ENCODE measurements at places on chromosomes 16 and 17.

GRCh38 chr17:41907185-41907556 is 11.6 kb downstream of the ACLY start:
- DNase-seq, result no peak

DNA sequence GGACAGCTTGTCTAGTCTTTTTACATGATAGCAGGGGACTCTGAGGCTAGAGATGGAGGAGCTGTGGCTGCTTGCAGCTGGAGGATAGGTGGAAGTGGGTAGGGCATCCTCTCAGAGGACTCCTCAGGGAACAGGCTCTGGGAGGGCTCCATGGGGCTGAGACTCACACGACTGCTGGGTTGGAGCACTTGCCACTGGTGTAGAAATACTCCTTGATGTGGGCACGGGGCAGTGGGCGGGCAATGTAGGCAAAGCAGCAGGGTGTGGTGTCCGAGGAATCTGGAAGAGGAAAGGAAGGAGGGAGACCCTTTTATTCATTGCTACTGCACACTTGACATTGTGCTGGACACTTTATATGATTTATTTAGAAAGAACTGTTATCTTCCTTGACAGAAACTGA is 1.8 kb downstream of the CCL5 start:
- DNase-seq, result no peak

GRCh38 chr17:63694950-63695773 is 4.8 kb downstream of the LIMD2 start:
- DNase-seq, result no peak

DNA sequence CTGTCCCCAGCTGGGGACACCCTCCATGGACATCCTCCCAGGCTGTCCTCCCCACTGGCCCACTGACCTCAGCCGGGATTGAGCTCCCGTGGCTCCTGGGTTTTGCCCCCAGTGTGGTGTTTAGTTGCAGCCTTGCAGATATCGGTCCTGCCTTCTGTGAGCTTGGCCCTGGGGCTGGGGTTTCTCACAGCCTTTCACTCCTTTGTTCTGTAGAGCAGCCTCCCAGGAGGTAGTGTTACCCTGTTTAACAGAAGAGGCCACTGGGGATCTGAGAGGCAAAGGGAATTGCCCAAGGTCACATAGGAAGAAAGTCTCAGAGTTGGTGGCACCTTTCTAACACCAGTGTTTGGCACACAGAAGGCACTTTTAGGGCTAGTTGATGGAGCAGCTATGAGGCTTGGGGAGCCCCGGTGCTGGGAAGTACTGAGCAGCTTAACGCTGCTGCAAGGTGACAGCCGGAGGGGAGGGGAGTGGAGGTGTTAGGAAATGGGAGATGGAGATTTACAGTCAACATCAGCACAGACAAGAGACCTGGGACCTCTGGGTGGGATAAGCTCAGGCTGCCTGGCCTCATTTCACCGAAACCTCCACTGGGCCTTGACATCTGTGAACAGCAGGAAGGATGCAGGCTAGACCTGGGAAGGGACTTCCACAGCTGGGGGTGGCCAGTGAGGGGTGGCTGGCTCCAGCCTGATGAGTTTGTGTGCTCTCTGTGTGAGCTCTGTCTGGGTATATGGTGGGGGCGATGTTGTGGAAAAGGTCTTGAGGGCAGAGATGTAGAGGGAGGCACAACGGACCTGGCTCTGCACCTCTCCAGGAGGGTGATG is 26.1 kb downstream of the CACNA1G start:
- no peak for DNase-seq

DNA sequence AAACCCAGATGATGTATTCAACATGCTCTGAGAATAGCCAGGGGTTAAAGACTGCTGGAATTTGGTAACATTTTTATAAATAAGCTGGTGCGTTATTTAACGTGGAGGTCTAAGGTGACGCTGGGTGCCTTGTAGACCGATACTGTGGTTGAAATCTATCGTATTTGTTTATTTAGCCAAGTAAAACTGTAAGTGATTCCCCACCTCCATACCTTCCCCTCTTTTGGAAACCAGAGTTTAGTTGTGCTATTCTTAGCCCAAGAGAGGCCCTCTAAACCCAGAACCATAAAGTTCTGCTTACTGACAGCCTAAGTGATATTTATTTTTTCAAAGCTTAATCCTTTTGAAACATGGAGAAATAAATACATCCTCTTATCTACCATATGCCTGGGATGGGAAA is 744.5 kb downstream of the WWOX start:
- no peak for DNase-seq

DNA sequence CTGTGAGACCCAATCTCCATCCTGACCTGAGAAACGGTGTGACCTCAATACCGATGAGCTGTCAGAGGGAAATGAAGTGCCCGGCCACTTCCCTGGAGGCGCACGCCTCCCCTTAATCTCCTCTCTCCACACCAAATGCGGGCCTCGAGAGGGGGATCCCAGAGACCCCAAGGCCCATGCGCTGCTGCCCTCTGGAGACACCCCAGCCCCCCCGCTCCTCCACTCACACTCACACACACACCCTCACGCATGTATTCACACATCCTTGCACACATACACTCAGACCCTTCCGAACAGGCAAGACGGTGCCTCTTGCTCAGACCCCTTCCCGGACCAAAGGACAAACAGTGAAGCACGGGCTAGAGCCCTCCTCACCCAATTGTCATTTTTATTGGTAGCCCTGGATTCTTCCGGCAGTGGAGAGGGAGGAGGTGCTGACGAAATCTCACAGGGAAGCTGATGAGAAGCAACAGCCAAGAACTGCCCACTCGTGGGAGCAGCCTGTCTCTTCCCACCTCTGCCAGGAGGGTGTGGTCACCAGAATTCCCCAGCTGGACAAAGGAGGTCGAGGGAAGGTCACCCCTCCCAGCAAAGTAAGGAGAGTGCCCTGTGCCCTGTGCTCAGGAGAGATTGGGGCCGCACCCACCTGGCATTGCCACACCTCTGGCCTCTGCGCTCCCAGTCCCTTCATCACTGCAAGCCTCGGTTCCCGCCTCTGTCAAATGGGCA is 136.0 kb upstream of the TNRC6C start:
- DNase-seq, result no peak

- DNase-seq, result no peak
Observed at GRCh38 chr16:59880611-59881010, 1146.5 kb upstream of the GOT2 start.

Data from activated CD4-positive, alpha-beta T cell treated with anti-CD3 and anti-CD28 coated beads for 1 hour (primary cell).